Myometrial cell (primary cell): ENCODE measurements at places on chromosomes 7 and 10. TPM values are rescaled to one million over a fixed set of nuclear protein-coding genes. Genes with fewer than 3 reads are reported as not detected.

AOAH gene
- not detected in 2 replicates for total RNA-seq

EVX1 gene
- 0.86 TPM in 1 of 2 replicates, not detected in the other for total RNA-seq

HGF gene
- total RNA-seq = 167 and 209 TPM in 2 replicates

MGAM2 gene
- not detected in 2 replicates for total RNA-seq

NKX2-3 gene
- not detected in 2 replicates for total RNA-seq

OAT gene
- 191 and 242 TPM in 2 replicates for total RNA-seq

FZD8 gene
- 1.8 and 2.0 TPM in 2 replicates for total RNA-seq

CNNM1 gene
- total RNA-seq = not detected in 2 replicates

NUTM2E gene
- total RNA-seq = not detected in 2 replicates

LIMK1 gene
- 56.4 and 62.3 TPM in 2 replicates for total RNA-seq

KNDC1 gene
- total RNA-seq = 0.58 and 2.7 TPM in 2 replicates

FOXI2 gene
- total RNA-seq = not detected in 2 replicates

WDFY4 gene
- total RNA-seq = not detected in 2 replicates

C10orf67 gene
- total RNA-seq = 0.29 and 0.53 TPM in 2 replicates

KMT2E gene
- 17.7 and 22.5 TPM in 2 replicates for total RNA-seq

SKIDA1 gene
- 0.29 and 0.53 TPM in 2 replicates for total RNA-seq

KLLN gene
- total RNA-seq = under 0.01 and 0.71 TPM in 2 replicates

EGR2 gene
- not detected in 2 replicates for total RNA-seq

MSMB gene
- total RNA-seq = not detected in 2 replicates

CTNNA3 gene
- total RNA-seq = not detected in 2 replicates

GPR26 gene
- not detected in 2 replicates for total RNA-seq

STEAP1 gene
- 21.8 and 26.5 TPM in 2 replicates for total RNA-seq

MYL10 gene
- total RNA-seq = not detected in 2 replicates

C7orf33 gene
- total RNA-seq = not detected in 2 replicates

GRM3 gene
- total RNA-seq = not detected in 2 replicates

FOXP2 gene
- under 0.01 and 0.53 TPM in 2 replicates for total RNA-seq

SORCS3 gene
- not detected in 2 replicates for total RNA-seq

ABCB4 gene
- 0.29 TPM in 1 of 2 replicates, not detected in the other for total RNA-seq

TACC2 gene
- total RNA-seq = 5.5 and 9.5 TPM in 2 replicates

CABCOCO1 gene
- 0.53 and 2.6 TPM in 2 replicates for total RNA-seq
